ENCODE measurements at places on chromosomes 13 and 19.

GRCh38 chr19:44611812-44612295 is 1.5 kb upstream of the IGSF23 start:
- DNase-seq = no peak

DNA sequence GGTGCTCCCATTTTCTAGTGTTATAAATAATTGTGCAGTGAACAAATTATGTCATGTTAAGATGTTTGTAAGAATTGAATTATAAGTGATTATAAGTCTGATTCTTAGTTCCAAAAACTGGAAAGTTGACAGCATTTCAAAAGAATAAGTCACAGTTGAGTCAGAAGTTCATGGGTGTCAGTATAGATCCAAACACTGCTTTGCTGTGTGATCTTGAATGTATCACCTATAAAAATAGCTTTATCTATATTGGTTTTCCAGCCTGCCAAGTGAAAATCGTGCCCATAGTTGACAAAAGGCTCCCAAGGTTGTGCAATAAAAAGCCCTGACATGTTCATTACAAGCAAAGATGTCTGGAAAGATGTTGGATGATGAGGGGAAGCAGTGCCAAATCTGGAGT is 336.0 kb downstream of the MTUS2 start:
- no peak for DNase-seq

DNA sequence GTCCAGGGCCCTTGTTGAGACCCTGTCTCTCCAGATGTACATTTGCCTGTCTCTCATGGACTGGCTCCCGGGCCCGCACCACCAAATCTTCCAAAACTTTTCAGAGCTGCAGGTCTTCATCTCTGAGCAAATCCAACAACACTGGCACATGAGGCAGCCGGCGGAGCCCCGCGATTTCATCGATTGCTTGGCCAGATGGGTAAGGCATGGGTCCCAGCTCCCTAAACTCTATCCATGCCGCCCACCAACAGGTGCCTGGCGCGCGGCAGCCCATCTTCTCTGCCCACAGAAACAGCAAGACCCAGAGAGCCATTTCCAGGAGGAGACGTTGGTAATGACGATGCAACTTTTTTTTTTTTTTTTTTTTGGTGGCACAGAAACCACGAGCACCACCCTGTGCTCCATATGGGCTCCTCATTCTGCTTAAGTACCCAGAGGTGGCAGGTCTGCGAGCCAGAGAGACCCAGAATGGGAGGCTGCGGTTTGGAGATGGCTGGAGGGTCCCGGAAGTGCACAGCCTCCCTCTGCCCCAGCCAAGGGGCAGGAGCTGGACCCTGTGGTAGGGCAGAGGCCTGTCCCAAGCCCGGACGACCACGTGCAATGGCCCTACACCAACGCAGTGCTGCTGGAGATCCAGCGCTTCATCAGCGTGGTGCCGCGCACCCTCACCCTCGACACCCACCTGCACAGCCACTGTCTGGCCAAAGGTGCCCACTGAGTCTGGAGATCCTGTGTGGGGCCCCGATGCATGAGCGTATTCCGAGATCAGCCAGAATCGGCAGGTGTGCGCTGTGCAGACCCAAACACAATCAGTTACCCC is 22.6 kb downstream of the CYP2F1 start:
- no peak for DNase-seq

- DNase-seq = no peak
These were observed 2.1 kb downstream of the UNC13A start for GRCh38 chr19:17686023-17686521.

DNA sequence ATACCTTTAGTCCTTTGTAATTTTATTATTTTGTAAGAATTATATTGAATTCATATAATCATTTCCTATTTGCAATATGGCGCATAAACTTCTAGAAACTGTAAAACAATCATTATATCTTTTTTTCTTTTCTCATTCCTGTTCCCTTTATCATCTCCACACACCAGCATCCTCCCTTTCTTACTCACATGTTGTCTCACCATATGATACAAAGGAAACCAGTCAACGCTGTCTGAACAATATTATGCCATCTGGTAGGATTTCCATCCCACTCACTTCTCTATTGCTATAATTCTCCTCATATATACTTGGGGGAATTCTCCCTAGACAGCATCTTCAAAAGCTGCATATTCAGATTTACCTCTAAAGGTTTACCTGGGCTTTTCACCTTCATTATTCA is 389.8 kb downstream of the NDFIP2 start:
- no peak for DNase-seq

- no peak for DNase-seq
These were observed 18.0 kb upstream of the IZUMO2 start for GRCh38 chr19:50181121-50181520.

DNA sequence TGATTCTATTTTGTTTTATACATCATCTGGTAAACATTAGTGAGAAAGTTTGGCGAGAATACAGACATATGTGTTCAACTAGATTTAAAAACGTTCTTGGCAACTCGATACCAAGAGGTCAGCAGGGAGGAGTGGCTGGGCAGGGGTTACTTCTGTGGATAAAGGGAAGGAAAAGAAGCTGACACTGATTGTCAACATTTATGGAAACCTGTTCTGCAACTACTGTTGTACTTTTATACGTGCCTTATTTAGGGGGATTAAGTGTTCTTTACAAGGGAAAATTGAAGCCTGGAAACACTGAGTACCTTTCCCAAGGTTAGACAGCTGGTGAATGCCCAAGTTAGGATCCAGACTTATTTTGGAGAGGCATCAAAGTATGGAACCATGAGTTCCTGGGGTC is 65.0 kb downstream of the MTUS2 start:
- DNase-seq = no peak

GRCh38 chr19:42480335-42481095 is 37.8 kb upstream of the CXCL17 start:
- DNase-seq = peak; percentile 42

DNA sequence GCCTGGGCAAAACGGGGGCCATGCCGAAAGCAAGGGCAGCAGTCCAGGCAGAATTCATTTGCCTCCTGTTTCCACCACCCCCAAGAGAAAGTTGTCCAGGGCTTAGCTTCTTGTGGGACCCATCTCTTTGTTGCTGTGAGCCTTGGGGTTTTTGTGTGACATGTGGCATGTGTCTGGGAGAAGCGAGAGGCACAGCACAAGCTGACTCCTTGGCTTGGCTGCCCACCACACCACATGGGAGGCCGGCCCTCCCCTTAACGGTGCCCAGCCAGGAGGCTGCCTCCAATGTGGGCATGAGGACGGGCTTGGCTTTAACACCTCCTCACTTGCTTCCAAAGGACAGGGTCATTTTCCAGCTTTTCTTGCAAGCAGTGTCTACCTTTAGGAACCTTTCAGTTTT is 81.6 kb downstream of the ZNF536 start:
- no peak for DNase-seq

DNA sequence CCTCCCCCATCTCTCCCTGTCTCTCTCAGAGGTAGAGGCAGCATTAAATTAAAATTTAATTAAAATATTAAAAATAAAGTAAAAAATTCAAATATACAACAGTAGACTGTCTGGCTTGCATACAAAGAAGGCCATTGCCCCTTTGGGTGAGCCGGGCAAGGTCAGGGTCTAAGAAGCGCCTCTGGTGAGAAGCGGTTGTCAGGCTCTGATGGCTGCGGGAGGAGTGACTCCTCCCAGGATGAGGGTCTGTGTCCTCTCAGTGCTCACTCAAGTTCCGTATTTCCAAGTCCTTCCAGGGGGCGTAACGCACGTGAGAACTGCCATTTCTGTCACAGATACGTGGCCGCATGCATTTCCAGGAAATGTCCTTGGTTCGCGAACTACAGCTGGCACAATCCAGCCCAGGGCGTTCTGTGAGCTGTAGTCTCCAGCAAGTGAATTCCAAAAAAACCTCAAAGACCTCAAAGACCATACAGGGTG is 737 bp upstream of the ZNF181 start:
- no peak for DNase-seq

GRCh38 chr19:996051-996838 is 4.0 kb upstream of the GRIN3B start:
- DNase-seq = peak; percentile 58

GRCh38 chr13:85347251-85347650 is 452.0 kb downstream of the SLITRK6 start:
- no peak for DNase-seq

DNA sequence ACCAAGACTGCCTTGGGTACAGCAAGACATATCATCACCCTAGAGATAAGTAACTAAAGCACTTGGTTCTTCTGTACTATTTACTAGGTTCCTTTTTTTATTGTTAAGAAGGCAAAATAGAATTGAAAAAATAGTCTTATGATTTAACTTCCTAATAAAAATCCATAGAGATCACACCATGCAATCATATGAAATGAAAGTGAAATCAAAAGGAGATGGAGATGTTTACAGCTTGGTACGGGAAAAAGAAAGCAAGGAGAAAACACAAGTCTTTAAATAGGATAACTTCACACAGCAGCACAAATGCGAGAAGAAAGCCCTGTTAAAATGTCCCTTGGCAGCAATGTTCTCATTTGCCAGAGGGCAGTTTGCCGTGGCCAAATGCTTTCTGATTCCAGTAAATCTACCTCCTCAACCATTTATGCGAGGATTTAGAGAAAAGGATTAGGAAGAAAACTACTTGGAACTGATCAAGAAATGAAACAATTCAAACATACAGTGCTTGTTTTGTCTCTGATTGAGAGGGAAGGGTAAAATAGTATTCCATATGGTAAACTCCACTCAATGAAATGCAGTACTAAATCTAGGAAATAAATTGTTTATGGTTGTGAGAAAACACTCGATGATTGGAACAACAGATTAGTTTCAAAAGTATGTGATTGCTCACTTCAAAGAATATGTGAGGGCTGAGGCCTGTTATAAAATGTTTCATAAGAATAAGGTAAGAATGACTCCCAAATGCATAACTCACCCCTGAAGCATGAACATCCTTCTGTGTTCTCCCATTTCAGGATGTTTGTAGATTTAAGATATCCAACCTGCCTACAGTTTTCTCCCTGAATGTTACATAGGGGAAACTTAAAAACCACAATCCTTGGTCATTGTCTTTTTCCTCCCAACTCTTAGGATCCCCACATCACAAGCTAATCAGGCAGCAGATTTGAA is 487.8 kb downstream of the DACH1 start:
- DNase-seq = no peak

DNA sequence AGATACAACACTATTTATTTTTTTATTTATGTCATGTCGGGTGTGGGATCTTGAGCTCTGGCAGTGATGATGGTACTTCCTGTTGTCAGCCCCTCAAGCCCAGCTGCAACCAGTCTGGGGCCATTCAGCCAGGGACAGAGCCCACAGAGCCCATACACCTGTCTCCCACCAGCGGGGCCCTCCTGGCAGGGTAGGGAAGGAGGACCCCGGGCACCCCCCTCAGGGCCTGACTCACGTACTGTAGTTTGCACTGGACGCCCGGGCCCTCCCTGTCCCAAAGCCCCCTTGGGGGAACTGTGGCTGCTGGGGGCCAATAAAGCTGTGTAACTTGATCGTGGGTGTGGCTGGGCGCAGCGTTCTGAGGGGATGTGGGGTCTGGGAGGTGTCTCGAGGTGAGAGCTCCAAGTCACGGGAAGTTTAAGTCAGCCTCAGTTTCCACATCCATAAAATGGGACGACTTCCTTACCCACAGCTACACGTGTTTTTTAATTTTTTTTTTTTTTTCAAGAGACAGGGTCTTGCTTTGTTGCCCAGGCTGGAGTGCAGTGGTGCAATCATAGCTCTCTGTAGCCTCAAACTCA is 9.5 kb downstream of the ATG4D start:
- no peak for DNase-seq

GRCh38 chr19:37594982-37595382 is 306 bp downstream of the ZNF540 start:
- DNase-seq = peak; percentile 39

DNA sequence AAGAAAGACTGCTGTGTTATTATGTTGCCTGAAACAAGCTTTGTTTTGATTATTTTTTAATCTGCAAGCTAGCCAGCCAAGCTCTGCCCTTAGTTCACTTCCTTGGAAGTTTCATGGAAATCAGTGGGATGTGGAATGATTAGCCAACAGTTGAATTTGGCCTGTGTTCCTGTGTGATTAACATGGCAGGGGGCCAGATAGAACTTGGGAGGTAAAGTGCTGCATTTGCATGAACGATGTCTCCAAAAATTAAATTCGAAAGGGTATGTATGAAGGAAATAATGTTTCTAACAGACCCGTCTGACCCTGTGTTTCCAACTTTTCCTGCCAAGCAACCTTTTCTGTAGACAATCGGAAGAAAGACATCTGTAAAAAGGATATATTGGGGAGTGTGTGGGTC is 32.2 kb downstream of the UFM1 start:
- DNase-seq = no peak

- DNase-seq = no peak
These were observed 18.9 kb upstream of the EPHX3 start for GRCh38 chr19:15251010-15251748.

GRCh38 chr13:107421028-107421427 is 794.3 kb downstream of the LIG4 start:
- no peak for DNase-seq

DNA sequence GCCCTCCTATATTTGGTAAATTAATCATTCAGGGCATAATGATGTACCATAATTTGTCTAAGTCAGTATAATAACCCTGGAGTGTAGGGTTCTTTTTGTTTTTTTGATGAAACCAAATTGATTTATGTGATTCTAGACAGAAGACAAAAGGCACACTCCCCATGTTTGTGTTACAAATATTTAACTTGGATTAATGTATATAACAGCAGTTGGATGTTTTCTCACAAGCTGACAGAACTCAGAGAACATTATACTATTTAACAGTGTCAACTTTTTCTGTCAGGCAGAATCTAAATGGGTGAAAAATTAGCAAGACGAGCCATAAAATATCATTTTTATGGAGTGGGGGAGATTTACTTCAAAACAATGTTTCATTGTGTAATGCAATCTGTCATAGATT is 15.2 kb downstream of the CBY2 start:
- DNase-seq = no peak

DNA sequence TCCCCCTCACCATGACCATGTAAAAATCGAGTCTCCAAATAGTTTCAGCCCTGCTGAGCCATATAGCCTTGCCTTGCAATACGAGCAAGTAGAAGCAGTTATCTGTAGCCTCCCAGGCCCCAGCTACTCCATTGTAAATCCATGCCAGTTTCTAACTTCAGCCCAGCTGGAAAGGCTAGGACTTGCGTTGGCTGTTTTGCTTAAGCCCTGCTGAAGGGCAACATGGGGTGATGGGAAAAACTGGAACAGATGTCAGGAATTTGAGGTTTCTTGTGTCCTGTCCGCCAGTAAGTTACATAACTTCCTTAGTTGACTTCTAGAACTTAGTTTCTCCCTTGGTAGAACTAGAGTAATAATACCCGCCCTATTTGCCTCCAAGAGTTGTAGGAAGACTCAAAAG is 216.0 kb upstream of the SERP2 start:
- DNase-seq = no peak

GRCh38 chr13:28037399-28037798 is 48.9 kb upstream of the URAD start:
- no peak for DNase-seq

- no peak for DNase-seq
These were observed 9.7 kb upstream of the SLC35E1 start for GRCh38 chr19:16581971-16582343.

DNA sequence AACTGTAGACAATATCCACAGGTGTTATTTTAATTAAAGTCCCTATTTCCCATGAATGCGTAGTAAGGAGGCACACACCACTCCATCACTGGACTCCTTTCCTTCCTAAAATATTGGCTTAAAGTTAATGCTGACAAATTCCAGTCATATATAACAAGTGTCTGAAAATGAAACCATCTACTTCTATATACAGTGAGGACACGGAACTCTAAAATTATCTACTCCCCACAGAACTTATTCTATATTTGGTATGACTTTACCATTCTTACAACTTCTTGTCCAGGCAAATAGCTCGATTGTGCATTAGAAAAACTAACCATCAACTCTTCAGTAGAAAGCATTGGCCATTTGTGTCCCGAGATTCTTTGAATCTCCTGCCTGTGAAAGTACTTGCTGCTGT is 1560.2 kb downstream of the EFNB2 start:
- no peak for DNase-seq

- DNase-seq = no peak
These were observed 49.8 kb downstream of the VAV1 start for GRCh38 chr19:6822311-6822670.
